ENCODE measurements at places on chromosomes 1 and 21.

- DNase-seq, result no peak
Observed at GRCh38 chr1:207857447-207857846, 53.5 kb downstream of the CD34 start.

DNA sequence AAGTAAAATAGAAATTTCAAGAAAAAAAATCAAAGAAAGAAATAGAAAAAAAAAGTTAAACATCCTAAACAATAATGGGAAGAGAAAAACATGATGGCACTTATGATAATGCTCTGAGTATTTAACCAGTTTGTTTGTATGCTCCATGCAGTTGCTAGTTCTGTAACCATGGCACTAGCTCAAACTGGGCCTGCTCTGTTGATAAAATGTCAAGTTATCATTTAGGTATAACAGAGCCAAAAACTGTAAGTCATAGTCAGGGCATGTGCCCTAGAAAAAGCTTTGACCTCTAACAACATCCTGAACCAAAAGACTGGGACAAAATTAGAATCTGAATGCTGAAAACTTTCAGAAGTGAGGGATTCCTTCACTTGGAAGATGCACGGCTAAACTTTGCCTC, 148.9 kb downstream of the KCNT2 start:
- DNase-seq, result no peak

- DNase-seq, result no peak
Observed at GRCh38 chr1:22418933-22419382, 32.7 kb upstream of the ZBTB40 start.

GRCh38 chr1:208012721-208013120, 101.8 kb upstream of the CD34 start:
- DNase-seq, result no peak

DNA sequence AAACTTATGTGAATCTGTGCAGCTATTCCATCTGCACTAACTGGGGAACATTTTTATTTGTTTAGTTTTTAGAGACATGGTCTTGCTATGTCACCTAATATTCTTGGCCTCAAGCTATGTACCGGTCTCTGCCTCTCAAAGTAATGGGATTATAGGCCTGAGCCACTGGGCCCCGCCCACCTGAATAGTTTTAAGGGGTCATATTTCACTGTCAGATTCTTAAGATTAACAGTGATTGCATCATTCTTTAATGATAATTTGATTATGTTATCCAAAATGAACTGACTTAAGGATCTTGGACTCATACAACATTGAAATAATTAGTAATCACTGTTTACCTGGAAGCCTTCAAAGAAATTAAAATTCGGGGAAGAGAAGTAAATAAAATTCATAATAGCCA, 12.6 kb upstream of the KLF18 start:
- no peak for DNase-seq

GRCh38 chr1:151819227-151819835, 12.3 kb downstream of the RORC start:
- DNase-seq, result no peak
